NCI-H1694 (cell line): ENCODE measurements at places on chromosomes 2 and 18.

DNA sequence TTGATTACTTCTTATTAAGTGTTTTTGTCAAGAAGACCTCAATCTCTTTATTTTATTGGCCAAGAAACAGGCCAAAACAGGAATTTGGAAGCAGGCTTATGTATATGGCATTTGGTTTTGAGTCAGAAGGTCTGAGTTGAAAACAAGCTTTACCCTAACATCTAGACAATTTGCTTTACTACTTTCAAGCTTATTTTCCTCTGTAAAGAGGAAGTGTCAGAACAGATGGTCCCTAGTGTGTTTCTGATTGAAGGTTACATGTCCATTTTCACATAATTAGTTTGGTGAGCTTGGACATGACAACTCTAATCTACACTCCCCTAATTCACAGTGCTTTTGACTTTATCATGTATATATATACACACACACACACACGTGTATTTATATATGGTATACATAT is 19.8 kb upstream of the MAP4K4 start:
- DNase-seq, result no peak

DNA sequence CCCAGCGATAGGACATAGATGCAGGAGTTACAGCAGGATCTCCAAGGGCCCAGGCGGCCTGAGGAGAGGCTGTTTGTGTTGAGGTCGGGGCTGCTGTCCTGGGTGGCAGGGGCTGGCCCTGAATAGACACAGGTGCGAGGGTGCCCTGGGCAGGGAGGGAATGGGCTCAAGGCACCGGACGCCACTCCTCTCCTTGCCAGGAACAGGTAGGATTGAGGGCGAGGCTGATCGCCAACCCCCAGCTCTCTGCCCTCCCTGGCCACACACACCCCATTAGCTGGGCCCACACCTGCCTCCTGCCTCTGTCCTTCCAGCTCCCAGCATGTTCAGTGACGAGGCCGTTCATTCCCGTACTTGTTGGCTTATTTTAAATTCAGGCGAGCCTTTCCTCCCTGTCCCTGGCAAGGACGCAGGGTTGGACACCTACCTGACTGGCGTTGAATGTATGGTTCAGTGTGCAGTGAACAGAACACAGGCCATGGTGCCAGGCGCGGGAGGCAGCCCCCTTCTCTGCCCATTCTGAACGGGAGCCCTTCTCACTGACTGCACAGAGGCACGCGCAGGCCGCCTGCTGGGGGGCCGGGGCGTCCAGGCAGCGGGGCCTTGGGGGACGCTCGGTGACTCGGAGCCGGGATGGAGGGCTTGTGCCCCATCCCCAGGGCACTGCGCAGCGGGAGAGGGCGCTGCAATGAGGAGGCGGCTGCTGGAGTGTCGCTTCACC is 41.3 kb upstream of the SNED1 start:
- DNase-seq, result no peak

- no peak for DNase-seq
Measured at GRCh38 chr18:79245517-79246001, 150.2 kb upstream of the NFATC1 start.

DNA sequence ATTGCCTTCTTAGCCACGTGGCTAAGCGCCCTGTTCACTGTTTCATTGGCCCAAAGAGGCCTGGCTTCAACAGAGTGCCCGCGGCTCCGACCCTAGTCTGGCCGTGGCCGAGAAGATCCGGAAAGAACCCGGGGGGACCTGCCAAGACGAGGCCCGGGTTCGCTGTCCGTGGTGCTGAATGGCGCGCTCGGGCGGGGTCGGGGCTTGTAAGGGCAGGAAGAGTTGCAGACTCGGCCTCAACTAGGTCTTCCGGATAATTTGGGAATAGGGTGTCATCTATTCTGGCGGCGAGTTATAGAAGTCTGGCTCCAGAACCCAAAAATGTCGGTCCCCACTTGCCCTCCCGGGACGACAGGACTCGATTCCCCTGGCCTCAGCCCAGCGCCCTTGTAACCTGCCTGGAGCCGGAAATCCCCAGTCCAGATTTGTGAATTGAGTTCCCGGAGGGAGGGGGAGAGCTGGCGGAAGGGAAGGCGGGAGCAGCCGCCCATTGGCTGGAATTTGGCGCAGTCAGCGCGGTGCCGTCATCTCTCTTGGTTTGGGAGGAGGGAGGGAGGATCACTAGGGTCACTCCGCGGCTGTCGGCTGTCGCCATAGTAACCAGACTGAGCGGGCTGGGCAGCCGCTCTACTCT is 3.5 kb downstream of the CDK5R2 start:
- DNase-seq, result peak; percentile 85

GRCh38 chr2:219168932-219169331 is 897 bp downstream of the SLC23A3 start:
- no peak for DNase-seq

DNA sequence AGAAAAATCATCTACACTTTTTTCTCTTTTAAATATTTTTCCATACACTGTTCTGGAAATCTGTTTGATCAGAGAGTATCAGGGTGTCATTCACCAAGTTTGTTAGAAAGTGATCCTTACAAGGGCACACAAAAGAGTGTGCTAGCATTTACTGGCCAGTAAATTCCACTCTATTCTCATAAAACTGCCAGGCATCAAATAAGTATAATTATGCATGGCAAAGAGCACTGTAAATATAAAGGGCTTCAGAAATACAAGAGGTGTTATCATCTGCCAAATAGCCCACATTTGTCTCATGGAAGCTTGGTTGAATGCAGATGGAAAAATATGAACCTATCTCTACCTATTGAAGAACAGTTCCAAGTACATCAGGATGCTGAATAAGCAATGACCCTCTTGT is 847.3 kb upstream of the ACVR2A start:
- DNase-seq, result no peak

- no peak for DNase-seq
Measured at GRCh38 chr2:169007941-169008340, 23.2 kb downstream of the ABCB11 start.

GRCh38 chr2:20132990-20133535 is 81.6 kb upstream of the LAPTM4A start:
- no peak for DNase-seq

DNA sequence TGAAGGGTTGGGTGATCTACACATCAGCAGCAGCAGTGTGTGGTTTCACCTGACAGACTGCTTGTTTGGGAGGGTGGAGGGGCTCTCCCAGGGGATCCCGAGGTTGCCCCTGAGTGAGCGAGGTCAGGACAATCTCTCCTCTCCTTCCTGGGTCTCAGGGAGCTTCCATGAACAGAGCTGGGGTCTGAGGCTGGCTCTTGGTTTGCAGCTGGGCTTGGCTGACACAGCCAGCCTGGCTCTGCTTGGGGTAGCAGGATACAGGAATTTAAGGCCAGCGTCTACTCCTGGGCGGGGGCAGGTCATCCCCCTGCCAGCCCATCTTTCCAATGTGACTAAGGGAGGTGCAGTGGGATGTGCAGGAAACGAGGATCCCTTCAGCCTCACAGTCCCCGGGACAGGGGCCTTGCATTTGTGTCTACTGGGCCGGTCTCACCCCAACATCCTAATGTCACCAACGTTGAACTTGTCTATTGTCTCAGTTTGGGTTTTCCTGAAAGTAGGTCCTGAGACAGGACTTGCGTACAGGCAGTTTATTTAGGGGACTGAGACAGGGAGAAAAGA is 262.6 kb upstream of the HDAC4 start:
- no peak for DNase-seq

GRCh38 chr2:26456440-26457250 is 21.3 kb downstream of the OTOF start:
- no peak for DNase-seq

DNA sequence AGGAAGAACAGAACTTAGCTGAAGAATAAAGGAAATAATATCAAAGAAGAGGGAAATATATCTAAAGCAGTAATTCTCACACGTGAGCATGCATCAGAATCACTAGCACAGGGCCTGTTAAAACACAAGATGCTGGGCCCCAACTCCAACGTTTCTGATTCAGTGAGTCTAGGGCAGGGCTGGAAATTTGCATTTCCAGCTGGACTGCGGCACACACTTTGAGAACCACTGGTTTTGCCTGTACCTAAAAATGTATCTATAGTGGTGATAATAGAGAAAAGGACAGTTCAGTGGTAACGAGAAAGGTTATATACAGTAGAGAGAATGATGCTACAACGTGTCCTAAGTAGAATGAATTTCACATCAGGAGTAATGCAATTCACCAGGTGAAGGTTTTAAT is 11.2 kb downstream of the REV1 start:
- no peak for DNase-seq

DNA sequence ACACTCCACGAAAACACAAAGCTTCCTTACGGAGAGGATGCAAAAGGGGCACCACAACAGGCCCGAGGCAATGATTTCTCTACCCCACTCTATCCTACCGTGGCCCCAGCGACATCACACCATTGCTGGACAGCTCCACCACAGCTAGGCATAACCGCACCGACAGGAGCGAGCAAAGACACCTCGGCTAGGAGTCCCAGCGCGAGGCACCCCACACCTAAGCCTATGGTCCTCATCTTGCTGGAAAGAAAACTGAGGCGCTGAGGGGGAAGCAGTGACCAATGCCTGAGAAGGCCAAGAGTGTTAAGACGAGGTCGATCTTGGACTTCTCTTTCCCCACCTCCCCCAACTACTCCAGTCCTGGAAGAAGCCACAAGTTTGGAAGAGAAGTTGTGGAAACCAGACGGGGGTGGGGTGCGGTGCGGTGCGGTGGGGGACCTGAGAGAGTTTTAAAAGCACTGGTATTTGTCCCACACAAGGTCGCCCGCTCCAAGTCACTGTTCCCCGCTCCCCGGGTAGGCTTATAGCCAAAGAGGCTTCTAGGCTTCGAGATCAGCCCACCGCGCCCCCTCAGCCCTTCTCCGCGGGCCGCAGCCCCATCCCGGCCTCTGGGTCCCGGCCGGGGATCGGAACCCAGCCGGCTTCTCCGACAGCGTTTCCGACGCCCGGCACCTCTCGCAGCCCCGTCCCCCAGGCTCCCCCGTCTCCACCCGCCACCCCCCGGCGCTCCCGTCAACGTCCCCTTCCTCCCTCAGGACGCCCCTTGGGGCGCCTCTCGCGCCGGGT is 766 bp downstream of the PDE6D start:
- no peak for DNase-seq

- DNase-seq, result no peak
Measured at GRCh38 chr18:10482985-10483949, 28.8 kb downstream of the APCDD1 start.

DNA sequence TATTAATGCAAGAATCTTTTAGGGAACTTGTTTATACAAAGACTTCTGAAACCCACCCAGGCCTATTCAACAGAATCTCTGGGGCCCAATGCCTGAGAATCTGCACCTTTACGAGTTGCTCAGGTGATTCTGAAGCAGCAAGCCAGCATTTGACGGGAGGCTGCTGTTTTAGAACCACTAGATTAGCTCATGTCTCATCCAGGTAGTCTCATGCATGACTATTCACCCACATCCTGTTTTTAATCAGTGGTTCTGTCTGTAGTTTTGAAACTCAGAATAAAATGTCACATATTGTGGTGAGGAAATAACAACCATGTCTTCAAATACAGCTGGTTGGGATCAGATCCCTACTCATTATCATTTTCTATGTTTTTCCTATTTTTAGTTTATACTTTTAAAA is 39.5 kb downstream of the CYTIP start:
- DNase-seq, result no peak

DNA sequence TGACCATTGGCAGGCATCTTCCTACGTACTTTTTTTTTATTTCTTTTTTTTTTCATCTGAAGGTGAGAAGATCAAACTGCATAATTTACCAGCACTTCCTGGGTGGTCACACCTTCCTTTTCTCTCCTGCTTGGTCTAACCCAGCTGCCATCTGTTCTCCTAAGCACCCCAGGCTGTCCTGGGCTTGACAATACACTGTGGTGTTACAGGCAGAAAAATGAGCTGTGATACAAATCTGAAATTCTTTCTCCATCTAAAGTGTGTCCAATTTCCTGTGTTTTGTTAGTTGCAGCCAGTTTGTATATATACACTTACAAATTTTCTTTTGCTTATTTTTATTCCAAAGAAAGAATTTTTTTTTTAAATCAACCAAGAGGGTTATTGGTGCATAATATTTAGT is 786.0 kb upstream of the ZEB2 start:
- no peak for DNase-seq

- DNase-seq, result no peak
Measured at GRCh38 chr2:38494394-38494793, 108.3 kb downstream of the HNRNPLL start.

DNA sequence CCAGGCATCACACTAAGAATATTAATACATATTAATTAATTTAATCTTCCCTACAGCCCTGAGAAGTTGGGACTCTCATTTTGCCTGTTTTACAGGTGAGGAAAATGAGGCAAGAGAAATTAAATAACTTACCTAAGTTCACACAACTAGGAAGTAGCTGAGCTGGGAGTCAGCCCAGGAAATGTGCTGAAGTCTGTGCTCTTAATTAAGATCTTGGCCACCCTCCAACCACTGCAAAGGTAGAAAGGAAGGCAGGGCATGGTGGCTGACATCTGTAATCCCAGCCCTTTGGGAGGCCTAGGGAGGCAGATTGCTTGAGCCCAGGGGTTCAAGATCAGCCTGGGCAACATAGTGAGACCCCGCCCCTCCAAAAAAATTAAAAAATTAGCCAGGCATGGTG is 12.9 kb upstream of the MGAT4A start:
- DNase-seq, result no peak
